Left lobe of liver (tissue), 2 donors: ENCODE measurements at places on chromosomes 13 and 19.
A peak's percentile ranks its signal among the peaks of the same experiment; 100 is the strongest.

GRCh38 chr13:94267581-94268366, 211.7 kb downstream of the DCT start:
- no peak for DNase-seq

DNA sequence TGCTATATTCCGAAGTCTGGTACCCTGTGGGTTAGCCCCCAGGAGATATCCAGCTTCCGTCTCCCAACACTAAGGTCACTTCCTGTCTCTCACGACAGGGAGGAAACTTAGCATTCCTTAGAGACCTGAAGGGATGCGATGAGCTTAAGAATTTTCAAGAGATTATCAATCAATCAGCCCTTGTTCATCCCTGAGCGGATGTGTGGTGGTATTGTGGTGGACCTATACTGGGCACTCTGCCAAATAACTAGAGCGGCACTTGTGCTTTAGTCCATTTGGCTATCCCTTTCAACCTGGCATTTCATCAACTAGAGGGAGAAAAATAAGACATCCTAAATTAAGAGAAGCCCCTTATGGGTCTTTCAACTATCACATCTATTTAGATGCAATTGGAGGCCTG, 30.9 kb upstream of the ZNF562 start:
- DNase-seq: no peak

- peak; percentile 88 for DNase-seq
These were observed 284.6 kb downstream of the DNAJC15 start for GRCh38 chr13:43307921-43308433.

DNA sequence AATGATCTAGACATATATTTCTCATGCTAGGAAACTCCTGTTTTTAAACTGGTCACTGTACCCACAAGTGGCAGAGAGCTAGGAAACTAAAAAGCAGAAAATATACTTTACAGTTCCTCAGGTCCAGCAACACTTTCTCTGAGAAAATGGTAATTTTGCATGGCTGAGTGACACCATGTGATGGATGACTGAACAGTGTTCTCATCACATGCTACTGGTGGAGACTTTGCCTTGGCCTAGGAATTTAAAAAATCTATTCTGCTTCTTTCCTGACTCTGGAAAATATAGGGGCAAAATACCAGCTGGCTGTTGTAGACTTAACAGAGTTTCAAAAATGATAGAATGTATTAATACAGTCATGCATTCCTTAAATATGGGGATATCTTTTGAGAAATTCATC, 50.0 kb downstream of the LATS2 start:
- DNase-seq: no peak

GRCh38 chr13:99988529-99989275, 7.1 kb downstream of the ZIC2 start:
- no peak for DNase-seq

DNA sequence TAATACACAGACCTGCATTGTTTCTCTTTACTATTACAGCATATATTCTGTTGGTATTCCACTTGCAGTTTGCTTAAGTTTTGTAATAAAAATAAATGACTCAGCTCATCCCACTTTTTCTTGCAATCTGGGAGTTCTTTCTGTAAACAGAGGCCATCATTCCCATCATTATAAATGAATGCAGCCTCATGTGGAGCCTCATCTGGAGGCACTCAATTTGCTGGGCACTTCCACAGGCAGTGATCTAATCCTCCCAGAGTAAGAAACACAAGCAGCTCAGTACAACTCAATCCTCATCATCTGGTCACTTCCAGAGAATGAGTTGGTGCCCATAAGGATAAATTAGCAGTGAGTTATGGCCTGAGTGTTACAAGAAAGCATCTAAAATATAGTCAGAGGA, 2801.9 kb downstream of the PCDH9 start:
- DNase-seq: no peak

GRCh38 chr19:13840305-13841085, 36.4 kb upstream of the NANOS3 start:
- no peak for DNase-seq

GRCh38 chr13:52414963-52415362, 9.0 kb upstream of the THSD1 start:
- DNase-seq: no peak

DNA sequence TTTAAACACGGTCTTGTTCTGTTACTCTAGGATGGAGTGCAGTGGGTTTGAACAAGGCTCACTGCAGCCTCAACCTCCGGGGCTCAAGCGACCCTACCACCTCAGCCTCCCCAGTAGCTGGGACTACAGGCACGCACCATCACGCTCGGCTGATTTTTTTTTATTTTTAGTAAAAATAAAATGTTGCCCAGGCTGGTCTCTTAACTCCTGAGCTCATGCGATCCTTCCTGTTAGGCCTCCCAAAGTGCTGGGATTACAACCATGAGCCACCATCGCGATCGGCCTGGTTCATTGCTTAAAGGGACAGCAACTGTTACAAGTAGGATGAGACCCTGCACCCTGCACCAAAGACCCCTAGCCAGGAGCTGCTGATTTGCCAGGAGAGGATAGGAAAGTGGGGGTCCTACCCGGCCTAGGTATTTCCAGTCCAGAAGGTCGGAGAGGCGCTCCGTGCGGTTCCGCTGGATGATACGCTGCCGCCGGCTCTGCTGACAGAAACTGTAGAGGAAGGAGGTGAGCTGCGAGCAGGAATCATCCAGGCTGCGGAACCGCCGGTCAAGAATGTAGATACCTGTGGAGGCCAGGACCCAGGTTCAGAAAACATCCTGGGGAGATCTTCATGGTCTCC, 5.1 kb downstream of the FTL start:
- DNase-seq: no peak

GRCh38 chr19:2983351-2984214, 6.2 kb downstream of the TLE6 start:
- no peak for DNase-seq

DNA sequence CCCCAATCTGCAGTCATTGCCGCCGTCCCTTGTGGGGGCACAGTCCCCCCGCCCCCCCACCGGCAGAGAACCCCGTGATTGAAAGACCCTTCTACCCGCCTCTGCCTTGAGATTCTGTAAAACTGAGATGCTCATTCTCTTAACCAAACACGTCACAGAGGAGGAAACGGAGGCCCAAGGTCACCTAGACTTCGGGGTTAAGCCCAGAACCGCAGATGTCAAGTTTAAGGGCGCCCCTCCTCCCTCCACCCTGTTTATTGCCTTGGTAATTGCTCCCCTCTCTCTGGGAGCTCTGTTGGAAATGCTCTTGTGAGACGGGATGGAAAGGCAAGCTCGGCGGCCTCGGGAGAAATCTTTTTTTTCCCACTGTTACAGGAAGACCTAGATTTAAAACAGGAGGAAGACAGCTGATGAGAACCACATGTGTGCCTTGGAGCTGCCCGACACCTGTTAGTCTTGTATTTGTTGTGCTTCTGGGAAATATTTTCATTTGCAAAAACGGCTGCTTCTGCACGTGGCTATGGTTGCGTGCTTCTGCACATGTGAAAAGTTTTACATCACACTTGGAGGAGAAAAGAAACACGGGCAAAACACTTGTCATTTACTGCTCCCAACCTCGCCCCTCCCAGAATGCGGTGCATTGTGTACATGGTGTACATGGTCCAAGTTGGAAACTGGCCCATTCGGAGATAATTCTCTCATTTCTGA, 1.1 kb upstream of the MED26 start:
- DNase-seq: no peak

- no peak for DNase-seq
These were observed 105.0 kb downstream of the SPRY2 start for GRCh38 chr13:80235967-80236302.

DNA sequence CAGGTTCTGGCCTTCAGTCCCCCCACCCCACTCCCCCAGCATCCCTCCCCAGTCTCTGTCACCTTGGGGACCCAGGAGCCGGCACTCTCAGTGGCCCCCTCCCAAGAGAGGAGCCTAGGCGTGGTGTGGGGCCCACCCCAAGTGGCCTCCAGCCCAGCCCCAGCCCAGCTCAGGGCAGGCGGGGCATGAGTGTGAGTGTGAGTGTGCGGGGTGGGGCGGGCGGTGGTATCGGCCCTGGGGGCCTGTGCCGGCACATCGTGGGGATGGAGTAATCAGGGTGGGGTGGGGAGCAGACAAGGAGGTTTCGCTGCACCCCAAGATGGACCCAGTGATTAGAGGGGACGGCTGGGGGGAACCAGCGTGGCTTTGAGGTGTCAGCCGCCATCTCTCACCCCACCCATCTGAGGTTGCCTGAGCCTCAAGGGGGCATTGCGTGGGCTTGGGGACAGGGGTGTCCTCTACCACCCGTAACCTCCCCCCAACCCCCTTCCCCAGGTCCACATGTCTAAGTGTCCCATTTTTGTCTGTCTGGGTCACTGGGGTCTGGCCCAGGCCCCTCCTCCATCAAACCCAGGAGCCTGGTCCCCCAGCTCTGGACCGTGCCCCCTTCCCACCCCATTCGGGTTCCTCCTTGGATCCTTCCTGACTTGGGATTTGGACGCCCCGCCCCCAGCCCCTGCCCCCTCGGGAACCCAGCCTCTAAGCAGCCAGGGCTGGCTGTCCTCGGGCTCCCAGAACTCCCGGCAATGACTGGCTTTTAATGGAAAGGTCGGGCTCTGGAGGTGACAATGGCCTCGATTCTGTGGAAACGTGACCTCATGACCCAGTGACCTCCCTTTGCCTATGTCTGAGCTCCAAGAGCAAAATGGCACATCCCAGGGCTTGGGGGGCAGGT, 6.9 kb upstream of the SULT2B1 start:
- DNase-seq: no peak

- peak; percentile 65 for DNase-seq
These were observed 518 bp downstream of the KLF2 start for GRCh38 chr19:16325161-16325527.

DNA sequence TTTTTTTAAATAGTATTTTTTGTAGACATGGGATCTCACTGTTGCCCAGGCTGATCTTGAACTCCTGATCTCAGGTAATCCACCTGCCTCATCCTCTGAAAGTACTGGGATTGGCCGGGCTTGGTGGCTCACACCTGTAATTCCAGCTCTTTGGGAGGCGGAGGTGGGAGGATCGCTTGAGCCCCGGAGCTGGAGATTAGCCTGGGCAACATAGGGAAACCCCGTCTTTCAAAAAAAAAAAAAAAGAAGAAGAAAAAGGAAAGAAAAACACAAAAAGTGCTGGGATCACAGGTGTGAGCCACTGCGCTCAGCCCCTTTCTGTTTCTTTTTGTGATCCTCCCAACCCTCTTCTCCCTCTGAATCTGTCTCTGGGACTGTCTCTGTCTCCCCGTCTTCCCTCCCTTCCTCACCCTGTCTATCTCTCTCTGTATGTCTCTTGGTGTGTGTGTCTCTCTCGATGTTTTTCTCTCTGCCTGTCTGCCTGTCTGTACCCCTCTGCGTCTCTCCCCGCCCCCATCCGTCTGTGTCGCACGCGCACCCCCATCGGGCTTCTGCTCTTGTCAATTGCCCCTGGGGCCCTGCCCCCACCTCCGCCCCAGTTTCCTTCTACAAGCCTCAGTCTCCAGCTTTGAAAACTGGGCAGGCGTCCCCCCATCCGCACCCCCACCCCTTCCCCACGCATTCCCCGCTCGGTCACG, 540 bp upstream of the ZFP36 start:
- DNase-seq: no peak

DNA sequence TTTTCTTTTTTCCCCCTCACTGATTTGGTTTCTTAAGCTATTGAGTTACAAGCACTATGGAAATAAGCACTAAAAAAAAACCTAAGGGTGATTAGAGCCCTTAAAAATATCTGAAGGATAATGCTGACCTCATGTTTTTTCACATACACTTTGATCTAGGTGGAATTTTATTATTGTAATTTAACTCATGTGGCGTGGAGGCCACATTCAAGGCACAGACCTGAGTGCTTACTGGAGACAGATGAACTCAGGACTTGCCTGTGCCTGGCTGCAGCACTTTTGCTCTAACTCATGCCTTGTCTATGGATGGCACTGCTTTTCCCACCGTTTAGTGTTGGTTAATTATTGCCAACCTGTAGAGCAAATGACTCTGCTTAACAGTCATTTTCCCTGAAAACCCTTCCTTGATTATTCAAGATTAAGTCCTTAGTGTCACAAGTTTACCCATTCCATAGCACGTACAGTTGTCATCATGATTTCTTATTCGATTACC, 541.4 kb downstream of the GPC6 start:
- DNase-seq: peak; percentile 55

DNA sequence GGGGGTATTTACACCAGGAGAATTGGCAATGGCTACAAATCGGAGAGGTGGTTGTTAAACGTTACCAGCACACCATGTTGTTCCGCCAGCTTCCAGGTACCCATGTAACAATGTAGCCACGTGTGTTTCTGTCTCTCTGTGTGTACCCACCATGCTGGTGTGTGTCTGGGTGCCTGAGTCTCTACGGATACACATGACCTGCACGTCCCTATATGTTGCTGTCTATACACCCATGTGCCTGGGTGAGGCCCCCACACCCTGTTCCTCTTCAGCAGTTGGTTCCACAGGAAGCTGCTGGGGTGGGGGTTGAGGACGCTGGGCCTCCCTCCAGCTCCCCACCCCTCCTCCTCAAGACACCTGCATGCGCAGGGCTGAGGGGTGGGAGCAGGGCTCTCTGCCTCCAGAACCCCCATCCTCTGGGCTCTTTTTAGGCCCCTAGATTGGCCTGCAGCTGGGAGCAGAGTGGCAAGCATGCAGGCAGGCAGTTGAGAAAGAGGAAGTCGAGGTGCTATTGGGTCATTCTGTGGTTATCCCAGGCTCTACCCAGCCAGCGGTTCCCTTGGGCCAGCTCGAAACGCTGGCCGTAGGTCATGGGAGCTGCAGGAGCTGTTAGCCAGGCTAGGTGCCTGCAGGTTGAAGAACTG, at the start of gene ARHGEF18:
TSS of gene ARHGEF18 (plus strand) at position 351 of the 644 bp plus-strand sequence. CDS start 13,954 bp downstream, outside the sequence.
- DNase-seq: no peak

DNA sequence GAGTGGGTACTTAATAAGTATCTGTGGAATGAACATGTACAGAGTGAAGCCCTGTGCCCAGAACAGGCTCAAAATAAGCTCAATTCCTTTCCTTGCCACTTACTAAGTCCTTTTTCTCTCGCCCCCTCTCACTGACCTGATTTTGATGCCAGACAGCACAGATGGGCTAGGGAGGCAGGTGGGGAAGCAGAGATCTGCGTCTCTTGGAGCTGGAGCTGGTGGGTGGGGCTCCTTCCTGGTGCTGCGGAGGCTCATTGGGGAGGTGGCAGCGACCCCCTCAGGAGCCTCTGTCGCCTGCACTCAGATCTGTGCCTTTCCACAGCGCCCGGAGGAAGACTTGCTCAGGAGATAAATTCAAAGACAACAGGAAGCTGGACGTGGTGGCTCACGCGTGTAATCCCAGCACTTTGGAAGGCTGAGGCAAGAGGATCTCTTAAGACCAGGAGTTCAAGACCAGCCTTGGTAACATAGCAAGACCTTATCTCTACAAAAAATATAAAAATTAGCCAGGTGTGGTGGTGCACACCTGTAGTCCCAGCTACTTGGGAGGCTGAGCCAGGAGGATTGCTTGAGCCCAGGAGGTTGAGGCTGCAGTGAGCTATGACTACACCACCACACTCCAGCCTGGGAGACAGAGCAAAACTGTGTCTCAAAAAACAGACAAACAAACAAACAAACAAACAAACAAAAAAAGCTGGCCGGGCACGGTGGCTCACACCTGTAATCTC, 14.6 kb downstream of the AKT2 start:
- no peak for DNase-seq
